ENCODE measurements at places on chromosomes 2 and 18.

GRCh38 chr2:145909766-145910165, 1389.8 kb upstream of the ZEB2 start:
- DNase-seq = no peak

DNA sequence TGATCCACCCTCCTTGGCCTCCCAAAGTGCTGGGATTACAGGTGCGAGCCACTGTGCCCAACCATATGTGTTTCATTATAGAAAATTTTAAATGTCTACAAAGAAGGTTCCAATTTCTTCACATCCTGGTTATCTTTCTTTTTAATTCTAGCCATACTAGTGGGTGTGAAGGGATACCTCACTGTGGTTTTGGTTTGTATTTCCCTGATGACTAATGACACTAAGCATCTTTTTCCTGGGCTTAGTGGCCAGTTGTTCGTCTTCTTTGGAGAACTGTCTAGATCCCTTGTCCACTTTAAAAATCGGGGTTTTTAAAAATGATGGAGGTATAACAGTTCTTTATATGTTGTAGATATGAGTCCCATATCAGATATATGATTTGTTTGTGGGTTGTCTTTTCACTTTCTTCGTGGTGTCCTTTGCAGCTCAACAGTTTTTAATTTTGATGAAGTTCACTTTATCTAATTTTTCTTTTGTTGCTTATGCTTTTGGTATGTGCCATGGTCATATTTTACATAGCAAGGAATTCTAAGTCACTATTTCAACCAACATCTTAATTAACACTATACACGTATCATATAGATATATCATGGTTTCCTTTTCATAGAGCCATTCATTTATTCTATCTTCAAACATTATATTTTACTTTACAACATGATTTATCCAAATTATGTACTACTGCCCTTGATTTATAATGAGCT, 135.0 kb upstream of the RIOK3 start:
- no peak for DNase-seq

DNA sequence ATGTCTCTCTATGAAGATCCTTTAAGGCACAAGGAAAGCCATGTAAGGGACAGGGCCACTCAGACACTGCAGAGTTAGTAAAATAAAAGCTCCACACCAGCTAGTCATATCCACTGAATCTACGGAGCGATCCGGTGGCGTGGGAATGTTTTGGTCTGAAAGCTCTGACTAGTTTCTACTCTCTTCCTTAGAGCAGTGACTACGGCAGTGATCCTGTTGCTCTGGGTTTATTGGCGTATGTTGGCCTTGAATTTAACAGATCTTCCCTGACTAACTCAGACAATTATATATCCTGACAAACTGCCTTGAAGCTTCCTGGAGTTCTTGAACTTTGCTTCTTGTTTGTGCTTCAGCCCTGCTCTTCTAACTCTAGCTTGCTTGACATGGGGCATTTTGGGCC, 115.3 kb upstream of the FZD5 start:
- no peak for DNase-seq

DNA sequence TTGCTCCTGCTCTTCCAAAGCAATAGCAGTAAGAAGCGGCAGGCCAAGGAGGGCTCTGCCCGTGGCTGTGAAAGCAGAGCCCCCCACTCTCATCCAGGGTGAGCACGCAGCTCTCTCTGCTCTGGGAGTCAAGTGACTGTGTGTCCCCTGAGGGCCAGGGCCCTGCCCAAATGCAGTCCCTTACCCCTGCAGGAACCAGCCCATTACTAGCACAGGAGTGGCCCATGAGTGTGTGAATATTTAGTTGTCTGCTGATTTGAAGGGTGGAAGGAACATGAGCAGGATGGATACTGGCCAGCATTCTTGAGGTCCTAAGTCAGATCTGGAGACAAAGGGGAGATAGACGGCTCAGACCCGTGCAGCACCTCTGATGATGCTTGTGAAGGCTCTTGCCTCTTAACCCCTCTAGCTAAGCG, 69.7 kb upstream of the FOSL2 start:
- DNase-seq = no peak

GRCh38 chr2:12953596-12953995, 236.9 kb downstream of the TRIB2 start:
- no peak for DNase-seq

DNA sequence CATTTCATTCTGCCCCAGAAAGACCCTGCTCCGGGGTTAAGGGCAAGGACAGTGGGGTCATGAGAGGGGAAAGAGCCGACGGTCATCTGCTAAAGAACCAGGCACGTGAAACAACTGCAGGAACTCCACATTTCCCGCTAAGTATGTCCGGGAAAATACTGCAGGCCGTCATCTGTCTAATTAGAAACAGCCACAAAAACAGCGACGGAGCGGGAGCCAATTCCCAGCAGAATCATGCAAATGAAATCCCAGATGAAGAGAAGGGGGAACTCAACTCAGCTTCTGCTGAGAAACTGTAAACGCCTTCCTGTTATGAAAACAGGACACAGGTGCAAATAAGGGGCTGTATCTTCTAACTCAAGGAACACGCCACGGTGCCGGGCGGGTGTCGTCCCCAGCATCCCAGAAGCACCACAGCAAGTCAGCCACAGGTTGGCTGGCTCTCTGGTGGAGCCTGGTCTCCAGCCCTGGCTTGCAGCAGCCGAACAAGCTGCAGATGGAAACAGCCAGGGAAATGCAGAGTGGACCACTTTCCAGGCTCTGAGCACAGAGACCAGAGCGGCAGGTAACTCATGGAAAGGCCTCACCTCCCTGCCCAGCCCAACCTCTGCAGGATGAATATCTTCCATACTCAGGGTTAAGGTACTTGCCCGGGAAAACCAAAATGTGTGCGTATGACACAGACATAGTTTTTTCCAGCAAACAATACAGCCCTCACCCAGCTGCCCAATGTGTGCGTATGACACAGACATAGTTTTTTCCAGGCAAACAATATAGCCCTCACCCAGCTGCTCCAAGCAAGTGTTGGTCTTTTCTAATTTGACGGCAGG, 28.9 kb downstream of the PXDN start:
- no peak for DNase-seq

DNA sequence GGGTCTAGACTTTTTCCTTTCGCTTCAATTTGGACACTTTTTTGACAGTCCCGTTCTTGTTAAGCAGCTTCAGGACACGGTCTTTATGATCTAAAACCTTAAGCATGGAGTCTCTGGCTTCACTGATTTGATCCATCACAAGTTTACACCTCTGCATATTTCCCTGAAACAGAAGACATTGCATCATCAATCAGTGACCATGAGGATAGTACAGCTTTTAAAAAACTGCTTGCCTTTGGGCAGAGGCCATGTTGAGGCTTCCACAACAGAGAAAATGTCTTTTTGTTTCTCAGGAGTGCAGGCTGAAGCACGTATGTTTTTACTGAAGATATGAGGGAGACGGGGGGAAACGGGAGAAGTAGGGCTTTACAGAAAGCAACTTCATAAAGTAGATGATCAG, 56.2 kb upstream of the AMMECR1L start:
- no peak for DNase-seq

DNA sequence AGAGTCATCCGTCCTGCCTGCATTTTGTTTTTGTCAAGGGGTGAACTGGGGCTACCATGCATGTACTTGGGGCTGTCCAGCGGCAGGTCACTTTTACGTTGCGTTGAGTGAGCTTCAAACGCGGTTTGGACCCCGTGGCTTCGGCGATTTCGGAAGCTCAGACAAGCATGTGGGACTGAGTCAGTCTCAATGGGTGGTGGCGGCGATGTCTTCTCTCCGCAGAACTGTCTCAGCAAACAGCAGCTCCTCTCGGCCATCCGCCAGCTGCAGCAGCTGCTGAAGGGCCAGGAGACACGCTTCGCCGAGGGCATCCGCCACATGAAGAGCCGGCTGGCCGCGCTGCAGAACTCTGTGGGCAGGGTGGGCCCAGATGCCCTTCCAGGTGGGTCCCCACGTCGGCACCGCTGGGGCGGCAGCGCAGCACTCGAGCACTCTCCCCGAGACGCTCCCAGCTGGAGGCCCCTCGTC, 21.3 kb downstream of the FBLN7 start:
- DNase-seq = no peak

GRCh38 chr2:133685636-133686215, 117.5 kb upstream of the NCKAP5 start:
- DNase-seq = no peak

DNA sequence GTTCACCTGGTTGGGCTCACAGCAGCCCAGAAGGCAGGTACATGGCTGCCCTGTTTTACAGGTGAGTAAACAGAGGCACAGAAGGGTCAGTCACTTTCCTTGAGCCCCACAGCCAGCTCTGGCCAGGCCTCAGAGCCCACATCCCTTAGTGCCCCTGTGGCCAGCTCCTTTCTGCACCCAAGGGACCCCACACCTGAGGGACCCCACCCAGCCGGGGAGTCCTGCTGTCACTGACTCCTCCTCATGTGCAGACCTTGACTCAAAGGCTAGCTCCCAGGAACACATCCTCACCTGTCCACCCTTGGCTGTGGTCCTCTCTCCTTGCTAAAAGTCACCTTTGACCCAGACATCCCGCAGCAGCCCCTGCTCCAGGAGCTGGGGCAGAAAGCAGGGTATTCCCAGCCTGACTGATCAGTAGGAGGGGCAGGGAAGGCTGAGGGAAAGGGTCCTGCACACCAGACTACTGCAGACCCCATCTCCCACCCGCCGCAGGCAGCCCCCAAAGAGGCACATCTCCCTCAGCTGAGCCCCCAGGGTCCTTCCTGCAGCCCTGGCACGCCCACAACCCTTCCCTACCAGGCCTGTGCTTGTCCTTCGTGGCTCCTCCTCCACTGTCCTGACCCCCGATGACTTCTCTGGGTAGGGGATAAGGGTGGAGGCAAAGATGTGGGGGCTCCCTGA, 9.8 kb upstream of the ARHGEF4 start:
- DNase-seq = no peak

- DNase-seq = no peak
These were observed 111.5 kb upstream of the MGAT5 start for GRCh38 chr2:134142341-134142738.

GRCh38 chr2:45726188-45726587, 74.7 kb downstream of the PRKCE start:
- DNase-seq = no peak

- no peak for DNase-seq
These were observed 187.4 kb upstream of the SLC8A1 start for GRCh38 chr2:40639320-40639719.

DNA sequence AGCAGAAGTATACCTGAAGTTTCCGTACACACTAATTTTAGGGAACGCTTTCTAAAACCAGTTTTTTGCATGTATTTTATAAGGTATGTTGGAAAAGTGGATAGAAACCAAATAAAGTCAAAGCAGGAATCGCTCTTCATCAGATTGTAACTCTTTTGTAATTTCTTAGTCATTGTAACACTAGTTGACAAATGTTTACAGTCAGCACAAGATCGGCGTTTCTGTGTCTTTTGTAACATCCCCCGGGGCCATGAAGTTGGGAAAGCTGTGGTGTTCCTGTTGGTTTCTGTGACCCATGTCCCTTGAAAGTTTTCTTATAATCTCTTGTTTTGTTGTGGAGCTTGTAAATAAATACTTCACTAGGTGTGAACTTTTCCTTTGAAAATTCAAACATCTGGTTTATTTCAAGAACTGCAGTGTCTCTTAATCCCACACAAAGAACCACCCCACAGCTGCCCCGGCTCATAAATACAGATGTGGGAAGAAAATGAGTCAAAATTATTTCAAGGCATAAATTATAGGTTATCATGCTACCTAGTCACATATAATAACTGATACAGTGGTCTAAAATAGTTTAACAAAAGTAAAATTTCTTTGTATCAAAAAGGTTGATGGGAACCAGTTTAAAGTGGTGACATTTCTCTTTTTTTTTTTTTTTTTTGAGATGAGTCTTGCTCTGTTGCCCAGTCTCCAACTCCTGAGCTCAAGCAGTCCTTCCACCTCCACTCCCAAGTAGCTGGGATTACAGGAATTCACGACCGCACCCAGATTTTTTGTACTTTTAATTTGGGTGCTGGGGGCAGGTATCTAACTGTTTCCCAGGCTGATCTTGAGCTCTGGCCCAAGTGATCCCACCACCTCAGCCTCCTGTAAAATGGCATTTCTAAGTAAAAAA, 751 bp upstream of the NMI start:
- no peak for DNase-seq

GRCh38 chr2:44770221-44771195, 171.0 kb upstream of the SIX3 start:
- no peak for DNase-seq

GRCh38 chr18:57428221-57429150, 6.7 kb upstream of the ONECUT2 start:
- no peak for DNase-seq

DNA sequence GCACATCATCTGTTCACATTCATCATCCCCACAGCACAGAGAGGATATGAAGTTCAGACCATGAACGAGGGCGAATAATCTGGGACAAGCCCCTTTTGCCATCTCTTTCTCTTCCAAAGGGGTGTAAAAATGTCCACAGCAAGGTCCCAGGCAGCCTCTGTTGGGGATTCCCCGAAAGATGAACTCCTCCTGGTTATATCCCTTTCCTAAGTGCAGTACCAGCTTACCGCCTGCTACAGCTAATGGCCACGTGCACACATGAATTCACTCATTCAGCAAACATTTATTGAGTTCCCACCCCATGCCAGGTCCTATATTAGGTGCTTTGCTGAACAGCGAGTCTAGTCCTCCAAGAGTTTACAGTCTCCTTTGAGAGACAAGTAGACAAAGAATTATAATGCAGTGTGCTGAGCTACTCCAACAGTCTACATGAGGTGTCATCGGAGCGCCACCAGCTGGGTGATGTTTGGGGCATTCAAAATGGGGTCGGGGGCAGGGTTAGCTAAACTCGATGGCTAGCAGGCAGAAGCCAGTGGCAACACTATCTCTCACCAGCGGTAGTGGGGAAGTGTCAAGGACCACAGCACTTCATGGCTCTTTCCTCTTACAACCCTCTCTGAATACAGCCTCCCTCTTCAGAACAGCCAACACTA, 228.9 kb downstream of the TMEM163 start:
- DNase-seq = no peak

DNA sequence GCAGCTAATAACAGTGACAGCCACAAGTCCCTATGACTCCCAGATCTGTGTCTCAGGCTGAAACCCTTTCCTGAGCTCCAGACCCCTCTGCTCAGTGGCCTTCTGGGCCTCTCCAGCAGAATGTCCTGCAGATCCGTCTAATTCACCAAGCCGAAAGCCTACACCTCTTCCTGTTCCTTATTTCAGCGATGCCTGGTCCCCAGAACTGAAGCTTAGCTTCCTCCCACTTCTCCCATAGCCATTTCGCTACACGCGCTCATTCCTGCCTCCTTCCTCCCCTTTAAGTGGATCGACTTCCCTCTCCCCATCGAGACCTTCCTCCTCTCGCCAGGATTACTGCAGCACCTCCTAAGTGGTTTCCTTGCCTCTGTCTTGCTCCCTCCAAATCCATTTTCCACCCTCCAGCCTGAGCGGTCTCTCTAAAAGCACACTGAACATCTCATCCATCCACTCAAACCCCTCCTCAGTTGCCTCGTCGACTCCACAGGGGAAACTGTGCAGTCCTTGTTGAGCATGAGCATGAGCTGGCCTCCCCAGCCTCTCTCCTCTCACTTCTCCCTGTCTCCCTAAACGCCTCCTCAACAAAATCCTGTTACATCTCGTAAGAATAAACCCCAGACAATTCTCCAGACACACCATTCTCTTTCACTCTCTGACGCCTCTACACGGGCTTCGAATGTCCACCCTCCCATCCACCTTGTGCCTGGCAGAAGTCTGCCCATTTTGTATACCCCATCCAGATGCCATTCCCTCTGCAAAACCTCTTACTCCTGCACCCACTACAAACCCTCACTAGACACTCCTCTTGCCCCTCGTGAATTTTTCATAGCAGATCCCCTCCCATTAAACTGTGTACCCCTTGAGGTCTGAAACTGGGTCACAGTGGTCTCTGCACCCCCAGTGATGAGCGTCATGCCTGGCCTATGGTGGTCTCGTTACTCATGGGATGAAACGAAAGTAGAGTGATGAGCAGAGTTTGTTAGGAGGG, 232.6 kb downstream of the ATAD2B start:
- no peak for DNase-seq

- DNase-seq = no peak
These were observed 23.8 kb upstream of the SERPINB12 start for GRCh38 chr18:63518178-63519012.

Measured in T-helper 1 cell (primary cell).